Muscle of arm (tissue), 14 donors: ENCODE measurements at places on chromosomes 2 and 18. TPM values are rescaled to one million over a fixed set of nuclear protein-coding genes. Genes with fewer than 3 reads are reported as not detected.

DNA sequence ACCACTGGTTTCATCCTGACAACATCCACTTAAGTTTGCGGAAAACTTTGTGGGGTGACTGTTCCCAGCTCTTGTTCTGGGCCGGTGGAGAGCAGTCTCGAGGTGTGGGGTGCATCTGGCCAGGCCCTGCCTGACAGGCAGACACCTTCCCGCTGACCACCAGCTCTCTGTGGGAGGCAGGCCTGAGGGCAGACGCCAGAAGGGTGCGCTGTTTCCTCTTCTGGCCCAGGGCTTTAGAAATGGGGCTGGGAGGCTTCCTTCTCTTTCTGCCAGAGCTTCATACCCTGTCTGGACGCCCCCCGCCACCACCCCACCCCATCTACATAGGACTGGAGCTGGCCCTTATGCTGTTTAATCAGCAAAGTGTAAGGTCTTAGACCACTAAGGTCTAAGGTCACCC lies 263.8 kb downstream of the LOXHD1 start:
- DNase-seq = no peak

DNA sequence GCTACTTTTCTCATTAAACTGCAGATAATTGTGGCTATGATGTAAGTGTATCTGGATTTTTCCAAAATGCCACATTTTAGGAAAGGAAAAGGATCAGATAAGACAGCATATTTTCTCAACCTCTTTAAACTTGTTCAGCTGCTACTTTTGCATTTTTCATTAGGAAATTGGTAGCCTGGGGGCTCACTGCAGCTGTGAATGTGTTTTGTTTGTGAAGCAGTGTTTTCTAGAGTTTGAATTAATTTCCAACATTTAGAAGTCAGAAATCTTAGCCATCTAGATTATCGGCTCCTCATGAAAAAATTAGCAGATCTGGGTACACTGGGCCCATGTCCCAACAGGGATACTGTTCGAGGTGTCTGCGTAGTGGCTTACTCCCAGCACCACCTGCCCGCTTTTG lies 56.3 kb upstream of the ZDBF2 start:
- no peak for DNase-seq

DNA sequence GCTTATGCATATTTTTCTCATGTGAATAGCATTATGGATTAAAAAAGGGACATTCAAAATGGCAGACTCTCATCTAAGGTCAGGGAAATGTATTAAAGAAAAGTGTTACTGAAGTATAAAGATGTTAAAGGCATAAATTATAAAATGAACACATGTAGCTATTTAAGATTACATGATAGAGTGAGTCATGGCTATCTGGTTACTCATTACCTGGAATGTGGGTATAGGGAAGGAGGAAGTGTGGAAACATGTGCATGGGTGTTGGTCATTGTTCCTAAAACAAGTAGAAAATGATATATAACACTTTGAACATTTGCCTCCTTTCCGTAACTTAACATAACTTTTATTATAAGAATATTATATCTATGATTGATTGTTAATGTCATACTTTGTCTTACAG lies 66.4 kb downstream of the MYO1B start:
- DNase-seq = no peak

DNA sequence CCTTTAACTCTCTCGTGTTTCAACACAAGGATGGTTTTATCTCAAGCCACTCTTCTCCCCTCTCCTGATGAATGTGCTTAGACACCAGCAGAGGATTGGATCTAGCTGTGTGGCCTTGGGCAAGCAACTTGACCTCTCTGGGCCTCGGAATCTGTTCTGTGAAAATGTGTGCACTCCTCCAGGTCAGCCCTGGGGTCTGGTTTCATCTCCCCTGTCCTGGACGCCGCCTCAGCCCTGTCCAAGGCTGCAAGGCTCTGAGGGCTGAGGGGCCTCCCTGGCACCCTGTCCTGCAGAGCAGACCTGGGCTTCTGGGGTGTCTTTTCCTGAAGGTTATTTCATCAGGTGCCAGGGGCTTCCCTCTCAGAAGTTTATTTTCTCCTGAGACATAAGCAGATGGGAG lies 28.5 kb downstream of the CNDP1 start:
- DNase-seq = no peak

- DNase-seq = no peak
Measured at GRCh38 chr2:213021971-213022899, 129.2 kb downstream of the IKZF2 start.

DNA sequence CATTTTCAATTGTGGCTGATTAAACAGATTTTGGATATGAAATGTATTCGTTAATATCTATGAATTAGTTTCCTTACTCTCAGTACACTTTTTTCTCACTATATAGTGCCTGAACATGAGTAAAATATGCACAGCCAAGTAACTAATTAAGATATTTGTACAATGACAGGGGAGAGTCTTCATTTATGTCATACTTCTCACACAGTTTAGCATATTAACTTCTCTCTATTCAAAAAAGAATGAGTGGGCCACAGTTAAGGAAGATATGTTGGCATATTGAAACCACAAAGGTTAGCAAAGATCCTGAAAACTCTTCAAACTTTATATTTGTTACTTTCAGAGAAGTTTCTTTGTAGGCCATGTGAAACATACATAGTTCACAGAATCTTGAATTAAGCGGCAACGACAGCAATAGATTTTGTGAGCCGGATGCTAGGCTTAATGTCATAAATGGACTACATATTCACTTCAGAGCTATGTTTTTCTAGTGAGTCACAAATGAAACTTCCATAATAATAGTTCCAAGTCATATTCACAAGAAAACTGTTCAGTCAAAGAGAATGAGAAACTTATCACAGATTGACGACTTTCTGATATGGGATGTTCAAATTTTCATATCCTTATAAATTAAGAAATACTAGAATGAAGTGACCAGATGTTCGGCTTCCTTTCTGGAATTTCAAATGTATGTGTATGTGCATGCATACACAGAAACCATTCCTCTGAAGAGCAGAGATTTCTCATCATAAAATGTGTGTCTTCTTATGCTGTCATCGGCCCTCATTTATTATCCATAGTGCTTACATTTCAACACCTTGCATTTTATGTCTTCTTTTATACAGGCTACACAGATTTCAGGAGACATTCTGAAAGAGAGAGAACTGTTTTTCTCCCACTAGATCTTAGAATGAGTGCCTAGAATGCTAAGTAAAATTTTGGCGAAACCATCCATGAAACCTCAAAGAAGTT lies 584.0 kb downstream of the SATB2 start:
- DNase-seq = no peak

The DSG1 gene
- not detected for polyA plus RNA-seq

The FSHR gene
- polyA plus RNA-seq = 1.3 TPM

The IL36G gene
- polyA plus RNA-seq = 0.36 TPM

The KHK gene
- polyA plus RNA-seq = 2.6 TPM

The TUBA4B gene
- polyA plus RNA-seq = not detected
